Karpas-422 (cell line): ENCODE measurements at places on chromosomes 7 and 10.

DNA sequence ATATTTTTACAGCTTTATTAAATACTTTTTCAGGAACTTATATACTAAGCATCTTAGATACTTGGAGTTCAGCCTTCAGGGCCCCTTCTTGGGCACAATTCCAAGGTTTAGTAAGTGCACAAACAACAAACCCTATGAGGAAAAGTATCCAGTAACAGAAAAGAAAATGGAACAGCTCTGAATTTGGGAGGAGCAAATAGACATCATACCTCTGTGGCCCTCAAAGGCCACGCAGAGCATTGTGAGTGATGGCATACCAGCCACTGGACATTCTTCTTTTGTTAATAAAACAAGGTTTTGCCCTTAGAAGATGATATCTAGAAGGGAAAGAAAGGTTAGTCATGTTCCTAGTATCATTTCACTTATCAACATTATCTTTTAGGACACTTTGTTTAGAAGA is 46.0 kb downstream of the ST7 start:
- DNase-seq, result no peak

GRCh38 chr7:90387470-90388240 is 15.6 kb upstream of the CLDN12 start:
- DNase-seq, result no peak

DNA sequence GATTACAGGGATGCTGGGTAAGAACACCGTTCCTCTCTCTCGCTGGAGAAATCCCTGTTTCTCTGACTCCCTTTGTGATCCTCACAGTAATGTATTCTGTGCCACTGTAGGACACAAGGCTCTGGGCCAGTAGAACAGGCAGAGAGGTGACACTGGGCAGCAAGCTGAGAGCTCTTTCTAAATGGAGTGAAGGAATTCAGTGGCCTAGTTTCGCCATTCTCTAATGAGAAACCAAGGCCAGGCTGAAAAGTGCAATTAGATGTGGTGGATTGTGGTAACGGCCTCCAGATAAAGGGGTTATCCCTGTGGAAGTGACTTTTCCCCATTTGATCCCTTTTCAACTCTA is 12.8 kb downstream of the KCTD7 start:
- DNase-seq, result no peak

DNA sequence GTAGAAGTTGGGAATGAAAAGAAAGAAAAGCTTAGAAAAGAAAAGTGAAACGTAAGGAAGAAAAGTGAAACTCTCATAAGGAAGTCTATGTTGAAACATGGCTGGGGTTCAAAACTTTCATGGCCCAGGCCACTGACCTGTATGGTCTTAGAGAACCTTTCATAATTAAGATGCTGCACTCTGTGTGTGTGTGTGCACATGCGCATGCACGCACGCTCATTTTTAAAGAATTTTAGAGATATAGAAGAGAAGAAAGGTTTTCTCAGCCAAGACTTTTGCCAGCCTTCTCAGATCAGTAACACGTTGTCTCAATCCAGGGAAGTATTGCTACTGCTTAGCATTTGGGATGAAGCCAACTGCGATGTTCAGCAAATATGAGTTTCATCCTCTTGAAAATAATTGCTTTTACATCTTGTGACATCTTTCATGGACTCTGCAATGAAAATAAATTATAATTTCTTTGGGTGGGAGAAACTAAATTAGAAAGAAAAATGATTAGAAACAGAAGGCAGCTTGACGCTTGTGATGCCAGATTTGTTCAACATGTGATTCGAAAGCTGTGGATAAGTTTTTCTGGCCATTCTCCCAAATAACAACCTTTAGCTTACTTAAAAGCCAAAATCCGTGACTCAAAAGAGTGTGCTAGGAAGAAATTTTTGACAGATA is 16.2 kb upstream of the SLC26A4 start:
- DNase-seq, result no peak

DNA sequence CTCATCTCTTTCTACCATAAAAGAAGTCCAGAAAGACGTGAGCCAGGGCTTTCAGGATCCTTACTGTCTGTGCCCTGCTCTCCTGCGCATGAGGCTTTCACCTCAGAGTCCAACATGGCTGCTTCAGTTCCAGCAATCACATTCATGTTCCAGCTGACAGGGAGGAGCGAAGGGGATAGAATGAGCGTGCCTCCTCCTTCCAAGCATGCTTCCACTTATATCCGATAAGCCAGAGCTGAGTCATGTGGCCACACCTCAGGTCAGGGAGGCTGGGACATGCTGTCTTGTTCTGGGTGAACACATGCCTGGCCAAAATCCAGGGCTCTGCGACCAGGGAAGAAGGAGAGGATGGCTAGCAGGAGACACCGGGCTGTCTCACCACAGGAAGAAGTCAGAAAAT is 248.2 kb downstream of the SKAP2 start:
- no peak for DNase-seq

GRCh38 chr10:62583876-62584615 is 209.9 kb downstream of the ZNF365 start:
- DNase-seq, result no peak
